ENCODE measurements at places on chromosomes 5 and 9.

DNA sequence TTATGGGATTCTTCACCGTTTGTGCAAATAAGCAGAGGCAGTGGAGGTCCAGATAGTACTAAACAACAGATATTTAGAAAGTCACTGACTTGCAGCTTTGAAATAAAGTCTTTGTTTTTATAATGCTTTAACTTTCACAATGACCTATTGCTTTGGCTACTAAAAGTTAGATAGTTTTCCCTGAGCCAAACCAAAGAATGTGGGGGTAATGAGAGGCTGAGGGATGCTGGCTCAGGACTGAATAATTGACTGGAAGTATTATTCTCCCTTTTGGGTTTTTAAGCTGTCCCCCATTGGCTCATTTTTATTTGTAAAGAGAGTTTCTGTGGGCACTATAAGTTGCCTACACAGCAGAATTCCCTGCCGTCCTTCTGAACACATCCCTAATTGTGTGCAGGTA is 99.2 kb upstream of the ACTBL2 start:
- no peak for DNase-seq

DNA sequence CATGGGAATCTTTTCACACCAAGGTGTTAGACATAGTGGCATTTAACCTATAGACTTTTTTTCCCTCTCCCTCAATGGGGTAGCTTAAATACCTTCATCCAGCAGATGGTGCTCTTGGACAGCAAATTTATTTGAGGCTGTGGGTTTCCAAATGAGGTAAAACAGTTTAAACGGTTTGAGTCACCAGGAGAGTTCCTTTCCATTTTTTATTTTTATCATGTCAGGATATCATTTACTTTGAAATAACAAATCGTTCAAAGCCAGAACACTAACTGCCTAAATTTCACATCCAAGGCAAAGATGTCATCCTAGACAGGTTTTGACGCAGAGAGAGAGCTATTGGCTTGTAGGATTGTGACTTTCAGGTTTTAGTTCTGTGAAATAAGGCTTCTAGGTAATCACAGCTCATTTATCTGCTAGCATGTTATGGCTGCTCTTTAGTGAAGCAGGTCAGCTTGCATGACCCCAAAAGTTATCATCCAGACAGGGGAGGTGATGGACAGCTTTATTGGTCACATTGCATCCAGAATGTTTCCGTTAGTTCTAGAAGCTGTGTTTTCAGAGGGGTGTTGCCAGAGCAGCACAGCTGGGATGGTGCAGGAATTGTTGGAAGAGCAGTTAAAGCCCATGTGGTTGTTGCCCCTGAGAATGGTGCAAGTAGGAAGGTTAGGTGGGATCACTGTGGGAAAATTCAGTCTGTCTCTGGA is 69.8 kb downstream of the KDM4C start:
- no peak for DNase-seq

- DNase-seq: no peak
Measured at GRCh38 chr9:94533155-94533554, 21.7 kb upstream of the PCAT7 start.

DNA sequence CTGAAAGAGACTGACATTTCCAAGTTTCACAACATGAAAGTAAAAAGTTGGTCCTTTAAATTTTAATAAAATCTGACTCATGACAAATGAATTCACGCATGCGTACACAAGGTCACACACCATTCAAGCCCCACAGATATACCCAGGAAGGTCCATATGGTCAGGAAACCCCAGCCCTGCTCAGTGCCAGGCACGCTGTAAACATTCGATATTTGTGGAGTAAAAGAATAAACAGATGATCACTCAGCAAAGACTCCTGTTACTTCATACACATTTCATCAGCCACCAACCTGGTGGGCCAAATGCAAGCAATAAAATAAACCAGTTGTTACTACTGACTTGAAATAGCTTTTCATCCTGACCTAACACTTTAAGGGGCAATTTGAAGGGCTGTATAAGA is 158.0 kb upstream of the RETREG1 start:
- no peak for DNase-seq

- DNase-seq: no peak
Measured at GRCh38 chr9:121269642-121270254, 1.8 kb downstream of the GSN start.

DNA sequence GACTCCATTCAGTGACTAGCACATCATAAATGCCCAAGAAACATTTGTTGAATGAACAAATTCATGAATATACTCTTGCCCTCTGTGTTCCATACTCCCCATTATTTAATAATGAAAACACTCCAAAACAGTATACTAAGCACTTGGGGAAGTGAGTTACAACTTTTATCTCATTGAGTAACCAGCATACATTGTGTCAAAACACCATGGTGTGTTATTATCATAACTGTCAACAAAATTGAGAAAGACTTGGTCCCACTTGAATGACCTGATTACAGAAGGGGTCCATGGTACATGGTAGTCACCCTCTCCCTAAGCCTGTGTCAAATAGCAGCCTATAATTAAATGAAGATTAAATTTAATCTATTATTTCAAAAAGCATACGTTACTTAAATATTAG is 16.2 kb downstream of the ANKH start:
- no peak for DNase-seq

- no peak for DNase-seq
Measured at GRCh38 chr9:88370346-88370745, 17.9 kb upstream of the SPIN1 start.

GRCh38 chr5:57175551-57176309 is 1.9 kb downstream of the GPBP1 start:
- DNase-seq: no peak

- DNase-seq: no peak
Measured at GRCh38 chr5:89399548-89399947, 516.6 kb upstream of the MEF2C start.

DNA sequence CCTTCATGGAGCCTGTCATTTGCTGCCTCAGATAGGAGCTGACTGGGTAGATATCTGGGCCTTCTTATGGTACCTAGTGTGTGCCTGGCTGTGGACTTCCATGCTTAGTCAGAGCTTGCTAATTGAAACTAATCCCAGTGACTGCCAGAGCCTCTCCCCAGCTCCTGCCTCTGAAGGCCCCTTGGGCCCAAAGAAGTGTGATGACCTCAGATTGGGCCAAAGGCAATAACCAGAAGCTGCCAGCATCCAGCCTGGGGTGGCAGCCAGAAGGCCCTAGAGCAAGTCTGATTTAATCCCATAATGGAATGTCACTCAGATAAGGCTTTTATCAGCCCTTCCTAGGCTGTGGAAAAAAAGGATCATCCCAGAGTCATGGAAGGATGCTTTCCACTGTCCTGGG is 17.1 kb upstream of the CDC23 start:
- no peak for DNase-seq

- no peak for DNase-seq
Measured at GRCh38 chr5:178984145-178985072, 10.7 kb downstream of the GRM6 start.

GRCh38 chr5:157670662-157671591 is at the start of gene C5orf52:
TSS of gene C5orf52 (plus strand) at chr5:157671533. CDS start at chr5:157671615, 82 bp downstream.
- DNase-seq: no peak

- DNase-seq: no peak
Measured at GRCh38 chr9:135471791-135472640, 7.6 kb upstream of the PPP1R26 start.

DNA sequence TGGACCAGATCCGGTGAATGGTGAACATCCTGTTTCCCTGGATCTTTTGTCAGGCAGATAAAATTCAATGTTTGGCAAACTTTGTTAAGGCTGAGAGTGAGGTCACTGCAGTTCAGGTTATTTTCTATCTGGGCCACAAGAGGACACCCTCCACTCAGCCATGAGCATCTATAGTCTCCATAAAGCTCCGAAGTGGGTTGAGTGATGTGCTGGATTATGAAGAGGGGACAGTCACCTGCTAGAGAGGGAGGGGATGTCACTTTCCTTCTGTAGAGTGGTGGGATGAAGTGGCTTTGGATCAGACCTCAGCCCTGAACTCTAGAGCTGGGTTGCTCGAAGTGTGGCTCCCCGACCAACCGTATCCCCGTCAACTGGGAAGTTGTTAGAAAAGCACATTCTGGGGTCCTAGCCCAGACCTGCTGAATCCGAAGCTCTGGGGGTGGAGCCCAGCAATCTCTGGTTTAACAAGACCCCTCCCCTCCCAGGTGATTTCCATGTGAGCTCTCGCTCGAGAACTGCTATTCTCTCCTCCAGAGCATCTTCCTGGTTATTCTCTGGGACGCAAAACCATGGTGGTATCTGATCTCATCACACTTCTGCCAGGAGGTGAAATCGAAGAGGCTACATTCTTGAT is 31.8 kb upstream of the FGF1 start:
- DNase-seq: no peak

- DNase-seq: no peak
Measured at GRCh38 chr5:170431571-170431970, 42.4 kb upstream of the KCNMB1 start.

GRCh38 chr9:112384690-112385089 is 4.8 kb downstream of the HSDL2 start:
- no peak for DNase-seq

GRCh38 chr5:98069876-98070512 is 703.5 kb upstream of the RGMB start:
- DNase-seq: no peak

DNA sequence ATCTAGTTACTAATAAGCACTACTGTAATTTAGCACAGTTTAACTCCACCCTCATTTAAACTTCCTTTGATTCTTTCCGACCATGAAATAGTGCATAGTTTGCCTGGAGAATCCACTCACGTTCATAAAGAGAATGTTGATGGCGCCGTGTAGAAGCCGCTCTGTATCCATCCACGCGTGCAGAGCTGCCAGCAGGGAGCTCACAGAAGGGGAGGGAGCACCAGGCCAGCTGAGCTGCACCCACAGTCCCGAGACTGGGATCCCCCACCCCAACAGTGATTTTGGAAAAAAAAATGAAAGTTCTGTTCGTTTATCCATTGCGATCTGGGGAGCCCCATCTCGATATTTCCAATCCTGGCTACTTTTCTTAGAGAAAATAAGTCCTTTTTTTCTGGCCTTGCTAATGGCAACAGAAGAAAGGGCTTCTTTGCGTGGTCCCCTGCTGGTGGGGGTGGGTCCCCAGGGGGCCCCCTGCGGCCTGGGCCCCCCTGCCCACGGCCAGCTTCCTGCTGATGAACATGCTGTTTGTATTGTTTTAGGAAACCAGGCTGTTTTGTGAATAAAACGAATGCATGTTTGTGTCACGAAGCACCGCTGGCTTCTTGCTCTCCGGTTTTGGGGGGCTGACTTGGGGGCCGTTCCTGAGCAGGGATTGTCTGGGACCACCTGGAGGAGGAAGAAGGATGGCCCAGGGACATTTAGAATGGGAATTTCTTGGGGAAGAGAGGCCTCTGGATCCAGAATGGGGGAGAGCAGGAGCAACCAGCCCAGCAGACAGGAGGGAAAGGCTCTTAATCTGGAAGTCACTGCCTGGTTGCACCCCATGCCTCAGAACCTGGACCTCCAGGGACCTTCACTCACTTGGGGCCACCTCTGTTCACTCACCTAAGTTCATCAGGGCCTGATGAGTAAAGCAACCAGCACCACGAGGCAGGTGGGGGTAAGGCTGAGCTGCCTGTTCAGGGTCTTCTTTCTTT is 35.4 kb downstream of the CXXC5 start:
- DNase-seq: no peak

DNA sequence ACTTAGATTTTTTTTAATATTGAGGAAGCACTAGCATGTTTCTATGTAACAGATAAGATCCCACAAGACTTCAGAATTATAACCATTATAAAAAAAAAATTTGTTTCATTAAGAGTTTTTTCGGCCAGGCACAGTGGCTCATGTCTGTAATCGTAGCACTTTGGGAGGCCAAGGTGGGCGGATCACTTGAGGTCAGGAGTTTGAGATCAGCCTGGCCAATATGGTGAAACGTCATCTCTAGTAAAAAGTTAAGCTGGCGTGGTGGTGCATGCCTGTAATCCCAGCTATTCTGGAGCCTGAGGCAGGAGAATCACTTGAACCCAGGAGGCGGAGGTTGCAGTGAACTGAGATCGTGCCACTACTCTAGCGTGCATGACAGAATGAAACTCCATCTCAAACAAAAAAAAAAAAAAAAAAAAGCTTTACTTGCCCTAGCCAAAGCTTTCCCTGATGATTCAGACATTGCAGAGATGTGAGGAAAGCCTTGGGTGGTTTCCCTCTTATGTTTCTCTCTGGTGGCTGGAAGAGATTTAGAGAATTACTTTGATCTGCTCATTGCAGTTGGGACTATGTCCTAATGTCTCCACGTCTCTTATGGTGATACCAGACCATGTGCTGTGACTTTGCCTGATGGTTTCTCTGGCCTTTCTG is 65.4 kb downstream of the EGFLAM start:
- no peak for DNase-seq

DNA sequence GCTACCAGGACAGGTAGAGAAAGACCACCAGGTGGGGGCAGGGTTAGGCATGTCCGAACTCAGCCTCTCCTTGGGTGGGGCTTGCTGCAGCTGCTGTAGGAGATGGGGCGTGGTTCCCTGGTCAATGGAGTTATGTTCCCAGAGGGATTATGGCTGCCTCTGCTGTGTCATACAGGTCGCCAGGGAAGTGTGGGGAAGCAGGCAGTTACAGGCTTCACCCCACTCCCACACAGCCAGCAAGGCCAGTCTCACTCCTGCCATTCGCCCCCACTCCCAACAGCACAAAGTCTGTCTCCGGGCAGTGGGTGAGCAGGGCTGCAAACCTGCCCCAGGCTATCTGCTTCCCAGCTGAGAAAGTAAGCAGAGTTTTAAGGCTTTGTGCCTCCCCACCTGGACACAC is 20.0 kb upstream of the CEP72 start:
- DNase-seq: no peak

GRCh38 chr9:126125177-126125576 is 201.5 kb upstream of the MVB12B start:
- DNase-seq: no peak

GRCh38 chr5:151659001-151659754 is 27.5 kb downstream of the SPARC start:
- peak; percentile 81 for DNase-seq

- DNase-seq: no peak
Measured at GRCh38 chr9:94056442-94056974, 27.8 kb upstream of the PTPDC1 start.

GRCh38 chr9:121354762-121355161 is 15.3 kb downstream of the STOM start:
- no peak for DNase-seq

GRCh38 chr9:132141948-132142594 is 19.8 kb upstream of the NTNG2 start:
- DNase-seq: no peak
